Type B pancreatic cell (in vitro differentiated cells): ENCODE measurements at places on chromosomes 16 and 17. TPM values are rescaled to one million over a fixed set of nuclear protein-coding genes. Genes with fewer than 3 reads are reported as not detected.
A peak's percentile ranks its signal among the peaks of the same experiment; 100 is the strongest.

- H3K27ac ChIP-seq = no peak overlapping the region
- H3K36me3 ChIP-seq = peaks cover 22% of the 10 kb centered on the region
- no peaks in the 10 kb centered on the region for H3K27me3 ChIP-seq
Observed at GRCh38 chr17:75695830-75696271, 25.4 kb upstream of the ITGB4 start.

- H3K4me3 ChIP-seq = peak overlapping the region; percentile 92
- H3K27ac ChIP-seq = no peak overlapping the region
- DNase-seq = no peak
- peaks cover 71% of the 10 kb centered on the region for H3K27me3 ChIP-seq
Observed at GRCh38 chr16:52546291-52547003, 496 bp downstream of the TOX3 start.

DNA sequence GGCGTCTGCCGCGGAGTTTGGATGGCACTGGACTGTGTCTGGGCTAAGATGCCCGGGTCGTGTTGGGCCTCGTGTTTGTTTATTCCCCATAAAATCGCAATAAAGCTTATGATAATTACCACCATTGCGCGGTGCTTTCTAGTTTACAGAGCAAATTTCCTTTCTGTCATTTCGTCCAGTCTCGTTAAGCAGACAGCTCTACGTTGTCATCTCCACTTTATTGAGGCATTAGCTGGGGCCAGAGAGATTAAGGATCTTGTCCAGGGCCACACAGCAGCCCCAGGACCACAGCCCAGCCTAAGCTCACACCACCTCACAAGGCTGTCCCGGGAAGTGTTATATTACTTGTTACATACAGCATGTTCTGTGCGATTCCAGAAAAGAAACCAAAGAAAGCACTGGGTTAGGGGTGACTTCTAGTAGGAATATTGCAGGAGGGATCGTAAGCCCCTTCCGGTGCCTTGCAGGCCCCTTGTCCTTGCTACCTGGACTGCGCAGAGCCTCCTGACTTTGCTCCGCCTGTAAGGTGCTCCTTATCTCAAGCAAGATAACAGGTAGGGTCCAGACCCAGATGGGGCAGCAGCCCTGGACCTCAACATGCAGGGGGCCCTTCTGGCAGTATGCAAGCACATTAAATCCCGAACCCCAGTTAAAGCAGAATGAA is 6.3 kb downstream of the NOS2 start:
- H3K36me3 ChIP-seq = no peaks in the 10 kb centered on the region
- no peak overlapping the region for H3K27ac ChIP-seq
- peaks cover 62% of the 10 kb centered on the region for H3K27me3 ChIP-seq
- no peaks in the 10 kb centered on the region for H3K4me1 ChIP-seq
- H3K4me3 ChIP-seq = peak overlapping the region; percentile 75
- no peak for DNase-seq

GRCh38 chr17:848402-848801 is 66.2 kb downstream of the MRM3 start:
- no peak overlapping the region for H3K4me3 ChIP-seq
- no peaks in the 10 kb centered on the region for H3K27me3 ChIP-seq
- H3K4me1 ChIP-seq = peaks cover 55% of the 10 kb centered on the region
- DNase-seq = no peak
- H3K27ac ChIP-seq = no peak overlapping the region

- H3K27me3 ChIP-seq = peaks cover 43% of the 10 kb centered on the region
- no peak overlapping the region for H3K27ac ChIP-seq
- no peak overlapping the region for H3K4me3 ChIP-seq
- H3K4me1 ChIP-seq = peaks cover 19% of the 10 kb centered on the region
- no peaks in the 10 kb centered on the region for H3K36me3 ChIP-seq
- no peak for DNase-seq
Observed at GRCh38 chr17:49918591-49918990, 50.4 kb upstream of the DLX4 start.

DNA sequence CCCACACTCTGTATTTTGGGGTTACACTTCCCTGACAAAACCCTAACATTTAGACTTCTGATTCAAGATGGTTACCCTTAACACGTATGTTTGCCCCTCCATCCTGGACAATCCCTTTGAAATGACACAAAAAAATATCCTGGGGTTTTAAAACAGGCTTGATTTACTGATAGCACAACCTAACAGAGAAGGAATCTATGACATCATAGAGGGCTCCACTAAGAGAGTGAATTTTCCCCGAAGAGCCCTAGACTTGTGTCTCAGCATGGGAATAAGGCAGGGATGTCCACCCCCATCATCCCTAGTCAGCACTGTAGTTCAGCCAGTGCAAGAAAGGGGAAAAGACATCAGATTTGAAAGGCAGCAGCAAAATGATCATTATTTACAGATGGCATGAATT is 15.8 kb upstream of the SRCIN1 start:
- peaks cover 11% of the 10 kb centered on the region for H3K4me1 ChIP-seq
- H3K27ac ChIP-seq = no peak overlapping the region
- H3K4me3 ChIP-seq = no peak overlapping the region
- DNase-seq = no peak

The CSH1 gene
- total RNA-seq = not detected in 2 replicates

The B9D1 gene
- total RNA-seq = 13.8 and 23.2 TPM in 2 replicates

The KLHL10 gene
- total RNA-seq = 0.24 TPM in 1 of 2 replicates, not detected in the other

DNA sequence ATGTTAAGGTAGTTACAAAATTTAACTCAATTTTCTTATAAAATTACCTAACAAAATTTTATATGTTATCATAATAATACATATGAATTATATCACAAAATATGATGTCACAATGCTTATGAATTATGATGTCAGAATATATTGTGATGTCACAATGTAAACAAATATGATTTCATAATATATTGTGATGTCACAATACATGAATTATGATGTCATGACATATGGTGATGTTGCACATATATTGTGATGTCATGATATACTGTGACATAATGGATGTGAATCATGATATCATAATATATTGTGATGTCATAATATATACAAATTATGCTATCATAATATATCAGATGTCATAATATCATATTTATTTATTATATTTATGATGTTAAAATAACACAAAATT is 1879.9 kb downstream of the TP53TG3F start:
- H3K4me3 ChIP-seq = no peak overlapping the region
- no peaks in the 10 kb centered on the region for H3K27me3 ChIP-seq
- no peak overlapping the region for H3K27ac ChIP-seq
- no peak for DNase-seq
- no peaks in the 10 kb centered on the region for H3K4me1 ChIP-seq

DNA sequence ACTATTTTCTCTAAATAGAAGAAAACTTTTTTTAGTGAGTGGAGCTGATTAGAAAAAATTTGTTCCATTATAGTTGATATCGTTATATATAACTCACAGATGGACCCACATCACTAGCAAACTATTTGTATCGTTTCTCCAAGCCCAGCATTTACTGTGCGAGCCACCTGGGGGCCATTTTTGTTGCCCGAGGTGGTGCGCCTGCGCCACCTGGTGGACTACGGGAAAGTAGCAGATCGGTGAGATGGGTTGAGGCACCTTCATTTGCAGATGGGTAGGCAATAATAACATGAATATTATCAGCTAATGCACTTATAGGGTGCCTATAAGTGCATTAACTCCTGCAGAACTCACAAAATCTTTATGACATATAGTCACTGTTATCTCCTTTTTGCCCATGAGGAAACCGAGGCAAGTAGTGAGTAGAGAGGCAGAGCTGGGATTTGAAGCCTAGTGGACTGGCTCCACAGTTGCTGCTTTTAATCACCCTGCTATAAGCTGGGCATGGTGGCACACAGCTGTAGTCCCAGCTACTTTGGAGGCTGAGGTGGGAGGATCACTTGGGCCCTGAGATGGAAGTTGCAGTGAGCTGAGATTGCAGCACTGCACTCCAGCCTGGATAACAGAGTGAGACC is 23.2 kb upstream of the NTN1 start:
- peak overlapping the region; percentile 26 for H3K4me3 ChIP-seq
- no peak overlapping the region for H3K27ac ChIP-seq
- H3K27me3 ChIP-seq = peaks cover 41% of the 10 kb centered on the region
- no peak for DNase-seq

DNA sequence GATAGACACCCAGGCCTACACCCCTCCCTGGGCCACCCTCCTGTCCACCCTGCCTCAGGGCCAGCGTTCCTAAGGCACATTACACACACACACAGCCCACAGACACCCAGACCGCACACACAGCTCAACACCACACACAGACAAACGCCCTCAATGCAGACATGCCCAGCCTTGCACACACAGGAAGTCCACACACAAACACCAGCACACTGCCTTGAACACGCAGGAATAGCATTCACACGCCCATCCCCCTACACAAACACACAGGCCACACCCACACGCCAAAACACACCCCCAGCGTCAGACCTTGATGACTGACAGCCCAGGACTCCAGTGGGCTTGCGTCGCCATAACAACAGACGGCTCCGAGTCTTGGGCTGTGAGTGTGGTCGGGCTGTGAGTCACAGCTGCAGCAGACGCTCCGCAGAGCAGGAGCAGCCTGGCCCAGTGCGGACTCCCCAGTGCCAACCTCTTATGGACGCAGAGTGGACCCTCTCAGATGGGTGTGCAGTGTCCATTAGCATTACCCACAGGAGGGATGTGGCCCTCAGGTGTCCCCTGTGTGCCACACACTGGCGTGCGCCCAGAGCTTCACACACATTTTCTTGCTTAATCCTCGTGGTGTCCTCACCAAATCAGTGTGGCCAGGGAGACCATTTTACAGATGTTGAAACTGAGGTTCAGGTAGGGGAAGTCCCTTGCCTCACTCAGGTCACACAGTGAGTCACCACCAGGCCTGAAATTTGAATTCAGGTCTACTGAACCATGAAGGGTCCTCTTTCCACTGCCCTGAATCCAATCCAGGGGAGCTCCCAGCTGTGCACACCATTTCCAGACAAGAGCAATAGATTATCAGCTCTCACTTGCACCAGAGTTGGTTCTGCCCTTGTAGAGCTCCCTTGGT is 17.8 kb upstream of the RAI1 start:
- no peaks in the 10 kb centered on the region for H3K27me3 ChIP-seq
- no peaks in the 10 kb centered on the region for H3K36me3 ChIP-seq
- H3K4me1 ChIP-seq = peaks cover 29% of the 10 kb centered on the region
- peak overlapping the region; percentile 47 for H3K27ac ChIP-seq
- H3K4me3 ChIP-seq = peak overlapping the region; percentile 34

- no peak overlapping the region for H3K4me3 ChIP-seq
- peaks cover 10% of the 10 kb centered on the region for H3K36me3 ChIP-seq
- H3K4me1 ChIP-seq = no peaks in the 10 kb centered on the region
Observed at GRCh38 chr16:55515111-55515510, 6.2 kb downstream of the LPCAT2 start.

GRCh38 chr17:44559634-44560554 is 2.6 kb downstream of the FZD2 start:
- peaks cover 45% of the 10 kb centered on the region for H3K4me1 ChIP-seq
- peak overlapping the region; percentile 97 for H3K4me3 ChIP-seq
- no peak for DNase-seq
- H3K36me3 ChIP-seq = peaks cover 31% of the 10 kb centered on the region

DNA sequence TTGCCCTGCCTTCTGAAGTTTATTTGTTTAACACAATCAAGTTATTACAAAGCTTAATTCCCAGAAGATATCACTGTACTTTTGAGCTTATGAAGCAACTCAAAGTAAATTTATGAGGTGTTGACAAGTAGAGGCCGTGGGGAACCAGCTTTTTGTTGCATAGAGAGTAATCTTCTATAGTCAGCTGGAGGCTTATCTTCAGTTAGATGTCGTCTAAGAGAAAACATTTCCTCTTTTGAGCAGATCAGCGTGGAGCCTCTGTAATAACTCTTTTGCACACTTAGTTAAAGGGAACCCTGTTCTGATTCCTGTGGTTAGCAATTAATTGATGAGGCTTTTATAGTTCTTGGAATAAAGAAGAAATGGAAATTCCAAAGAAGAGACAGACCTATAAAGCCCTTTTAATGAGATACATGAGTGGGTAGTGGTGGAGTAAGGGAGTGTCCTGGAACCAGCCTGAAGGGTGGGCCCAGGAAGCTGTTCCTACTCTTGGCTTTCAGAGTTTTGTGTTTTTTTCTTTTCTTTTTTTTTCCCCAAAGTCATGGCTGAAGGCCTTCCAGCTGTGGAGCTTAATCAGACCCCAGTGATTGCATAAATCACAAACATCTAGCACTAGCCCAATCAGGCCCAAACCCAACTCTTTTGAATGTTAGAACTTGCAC is 28.9 kb upstream of the MAP3K14 start:
- no peak for DNase-seq
- no peaks in the 10 kb centered on the region for H3K27me3 ChIP-seq
- peaks cover 25% of the 10 kb centered on the region for H3K4me1 ChIP-seq
- peak overlapping the region; percentile 31 for H3K27ac ChIP-seq

The TRPV3 gene
- 2.3 and 3.4 TPM in 2 replicates for total RNA-seq

- H3K4me1 ChIP-seq = peaks cover 22% of the 10 kb centered on the region
- H3K27me3 ChIP-seq = no peaks in the 10 kb centered on the region
- DNase-seq = no peak
- peak overlapping the region; percentile 77 for H3K27ac ChIP-seq
- peaks cover 4% of the 10 kb centered on the region for H3K36me3 ChIP-seq
- H3K4me3 ChIP-seq = peak overlapping the region; percentile 47
Observed at GRCh38 chr17:75894049-75894733, 2.6 kb downstream of the TRIM65 start.

The NT5C3B gene
- 46.0 and 74.8 TPM in 2 replicates for total RNA-seq

DNA sequence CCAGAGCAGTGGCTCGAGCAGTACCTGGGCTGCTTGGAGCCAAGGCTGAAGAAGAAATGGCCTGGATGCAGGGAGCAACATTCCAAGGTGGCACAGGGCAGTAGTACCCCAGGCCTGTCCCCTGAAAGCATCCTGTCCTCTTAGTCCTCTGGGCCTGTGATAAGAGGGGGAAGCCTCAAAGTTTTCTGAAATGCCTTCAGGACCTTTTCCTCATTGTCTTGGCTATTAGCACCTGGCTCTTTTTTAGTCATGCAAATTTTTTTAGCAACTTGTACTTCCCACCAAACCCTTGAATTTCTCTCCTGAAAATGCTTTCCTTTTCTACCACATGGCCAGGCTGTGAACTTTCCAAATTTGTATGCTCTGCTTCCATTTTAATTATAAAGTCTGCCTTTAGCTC is 148.9 kb downstream of the HS3ST2 start:
- peaks cover 38% of the 10 kb centered on the region for H3K27me3 ChIP-seq
- no peaks in the 10 kb centered on the region for H3K36me3 ChIP-seq
- DNase-seq = no peak
- H3K4me3 ChIP-seq = no peak overlapping the region
- no peaks in the 10 kb centered on the region for H3K4me1 ChIP-seq

The PRSS8 gene
- 84.7 and 205 TPM in 2 replicates for total RNA-seq

DNA sequence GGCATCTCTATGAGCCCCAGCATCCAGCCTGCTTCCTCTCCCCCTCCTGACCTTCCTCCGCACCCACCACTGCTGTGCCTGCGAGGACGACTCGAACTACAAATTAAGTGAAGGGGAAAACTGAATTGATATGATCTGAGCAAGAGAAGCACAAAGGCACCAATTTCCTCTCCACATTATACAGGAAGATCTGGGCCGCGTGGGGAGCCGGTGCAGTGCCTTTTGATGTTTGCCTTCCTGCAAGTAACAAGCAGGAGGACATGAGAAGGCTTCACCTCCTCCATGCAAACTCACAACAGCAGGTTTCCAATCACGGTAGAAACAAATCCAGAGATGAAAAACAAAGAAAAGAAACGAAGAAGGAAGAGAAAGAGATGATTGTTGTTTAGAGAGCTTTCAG is 57.8 kb upstream of the MMP2 start:
- DNase-seq = no peak
- no peaks in the 10 kb centered on the region for H3K4me1 ChIP-seq
- H3K27me3 ChIP-seq = peaks cover 71% of the 10 kb centered on the region
- H3K27ac ChIP-seq = no peak overlapping the region

GRCh38 chr17:77319211-77320043 is 178.7 kb downstream of the SEC14L1 start:
- H3K4me1 ChIP-seq = peaks cover 51% of the 10 kb centered on the region
- H3K36me3 ChIP-seq = no peaks in the 10 kb centered on the region
- H3K27ac ChIP-seq = peak overlapping the region; percentile 98
